Hindlimb muscle (tissue), 1 donor: ENCODE measurements at places on chromosomes 2 and 18.

DNA sequence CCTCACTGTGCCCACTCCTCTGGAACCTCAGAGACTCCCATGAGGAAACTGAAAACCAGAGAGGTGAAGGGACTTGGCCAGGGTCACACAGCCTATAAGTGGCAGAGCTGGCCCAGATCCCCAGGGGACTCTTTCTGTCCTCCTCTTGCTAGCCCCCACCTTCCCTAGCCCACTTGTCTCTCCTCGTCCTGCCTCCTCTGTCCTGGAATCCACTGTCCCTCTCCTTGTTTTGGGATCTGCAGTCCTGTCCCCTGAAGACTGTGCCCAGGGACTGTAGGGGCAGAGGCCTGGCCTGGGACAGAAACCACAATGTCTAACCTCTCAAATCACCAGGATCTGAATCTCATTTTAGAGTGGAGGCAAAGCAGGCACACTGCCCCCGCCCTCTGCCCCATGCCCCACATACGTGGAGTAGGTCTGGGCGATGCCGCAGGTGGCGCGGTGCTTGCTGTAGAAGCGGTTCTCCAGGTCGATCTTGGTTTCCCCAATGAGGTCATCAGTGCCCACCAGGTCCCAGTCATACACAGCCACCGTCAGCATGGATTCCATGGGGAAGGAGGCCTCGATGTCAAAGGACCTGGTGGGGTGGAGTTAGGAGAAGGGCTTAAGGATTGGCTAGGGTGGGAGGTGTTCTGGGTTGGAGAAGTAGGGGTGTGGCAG, 12.5 kb downstream of the OTOF start:
- no peak for DNase-seq

DNA sequence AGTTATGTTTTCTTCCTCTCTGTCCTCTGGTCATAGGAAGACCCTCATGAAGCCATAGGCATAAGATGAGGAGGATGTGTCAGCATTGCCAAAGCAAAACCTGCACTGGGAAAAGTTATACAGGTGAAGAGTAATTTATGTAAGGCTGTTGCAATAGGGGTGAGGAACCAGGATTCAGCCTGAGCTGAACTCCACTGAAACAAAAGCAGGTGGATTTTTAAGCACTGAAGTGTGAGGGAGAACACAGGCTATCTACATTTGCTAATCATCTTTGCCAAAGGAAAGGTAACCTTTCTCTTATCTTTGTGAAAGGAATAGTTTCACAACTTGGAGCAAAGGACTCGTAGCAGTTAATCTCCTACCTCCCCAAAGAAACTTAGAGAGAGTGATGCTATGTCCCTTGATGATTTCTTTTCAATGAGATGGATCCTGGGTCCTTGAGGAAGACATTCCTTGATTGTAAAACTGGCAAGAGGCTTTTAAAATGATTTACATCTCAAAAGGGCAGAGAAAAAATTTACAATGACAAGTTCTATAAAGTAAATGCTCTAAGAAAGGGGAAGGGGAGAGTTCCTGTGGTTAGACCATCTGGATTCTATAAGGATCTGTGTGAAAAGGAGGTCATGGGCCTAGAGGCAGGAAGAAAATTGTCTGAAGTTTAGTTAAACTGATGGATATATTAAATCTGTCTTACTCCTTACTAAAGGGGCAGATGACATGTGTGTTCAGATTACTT, 385.4 kb upstream of the CDH7 start:
- no peak for DNase-seq

DNA sequence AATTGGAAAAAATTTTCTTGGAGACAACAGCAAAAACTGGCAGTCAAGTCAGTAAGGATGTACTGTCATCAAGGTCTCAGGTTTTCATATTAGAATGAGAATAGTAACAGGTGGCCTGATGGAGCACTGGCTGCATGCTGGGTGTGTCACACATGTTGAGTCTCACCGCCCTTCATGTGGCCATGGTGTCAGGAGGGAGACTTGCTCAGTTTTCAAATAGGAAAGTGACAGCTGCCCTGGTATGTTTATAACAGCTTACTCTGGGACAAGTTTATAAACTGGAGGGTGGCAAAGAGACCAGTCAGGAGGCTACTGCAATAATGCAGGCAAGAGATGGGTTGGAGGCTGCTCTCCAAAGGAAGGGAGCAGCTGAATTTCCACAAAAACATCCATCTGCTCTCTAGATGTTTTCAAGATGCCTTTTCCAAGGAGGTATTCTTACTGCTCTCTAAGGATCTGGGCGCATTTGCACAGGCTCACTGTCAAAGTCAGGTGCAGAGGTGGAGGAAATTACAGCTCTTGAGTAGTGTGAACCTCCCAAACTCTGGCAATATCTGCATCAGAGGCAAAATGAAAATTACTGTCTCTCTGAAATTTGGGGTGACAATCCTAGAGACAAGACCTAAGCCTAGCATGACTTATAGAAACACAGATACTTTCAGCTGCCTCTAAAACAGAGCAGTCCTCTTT, 321.9 kb upstream of the RAB12 start:
- DNase-seq: no peak

DNA sequence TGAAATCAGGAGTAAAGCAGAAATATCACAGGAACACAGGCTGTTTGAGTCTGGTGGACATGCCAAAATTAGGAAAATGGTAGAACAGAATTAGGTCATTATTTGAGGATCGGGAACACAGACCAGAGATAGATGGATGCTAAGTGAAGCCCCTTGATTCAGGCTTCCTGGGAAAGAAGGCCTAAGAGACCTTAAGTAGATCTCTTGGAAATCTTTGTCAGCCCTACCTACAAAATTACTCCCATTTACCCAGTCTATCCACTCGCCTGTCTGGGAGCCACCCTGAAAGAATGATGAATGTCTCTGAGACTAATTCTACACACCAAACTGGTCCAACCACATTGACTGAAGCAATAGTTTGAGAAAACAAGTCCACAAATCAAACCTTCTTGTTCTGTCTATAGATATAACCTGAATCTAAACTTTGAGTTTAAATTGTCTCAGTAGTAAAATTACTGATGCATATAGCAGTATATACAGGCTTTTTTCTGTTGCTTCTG, 36.6 kb upstream of the TANK start:
- no peak for DNase-seq

DNA sequence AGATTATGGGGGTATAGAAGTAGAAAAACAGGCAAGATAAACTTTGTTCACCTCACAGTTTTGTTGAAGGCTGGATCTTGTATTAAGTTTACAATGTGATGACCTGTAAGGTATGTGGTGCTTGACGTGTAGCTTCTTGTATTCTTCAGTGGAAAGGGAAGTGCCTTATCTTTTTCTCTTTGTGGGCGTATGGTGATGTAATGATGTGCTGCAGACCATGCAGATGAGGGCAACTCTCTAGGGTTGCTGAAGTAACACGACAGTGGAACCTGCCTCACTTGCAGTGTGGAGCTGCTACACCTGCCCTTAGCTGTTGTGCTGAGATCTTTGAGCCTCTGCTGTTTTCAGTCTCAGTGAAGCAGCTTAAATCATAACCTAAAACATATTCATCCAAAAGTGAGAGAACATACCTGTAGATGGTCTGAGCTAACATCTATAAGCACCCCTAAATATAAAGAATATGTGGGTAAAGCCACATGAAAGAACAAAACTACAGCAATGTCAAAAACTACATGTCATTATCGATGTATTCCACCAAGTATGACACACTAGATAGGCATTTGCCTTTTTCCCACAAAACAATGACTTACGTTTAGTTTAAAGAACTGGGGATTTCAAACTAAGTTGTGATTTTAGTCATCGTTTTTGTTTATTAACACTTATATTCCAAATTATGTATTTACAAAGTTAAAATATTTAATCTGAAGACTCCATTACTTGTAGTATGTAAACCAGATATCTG, 1144.1 kb downstream of the CNTNAP5 start:
- no peak for DNase-seq

DNA sequence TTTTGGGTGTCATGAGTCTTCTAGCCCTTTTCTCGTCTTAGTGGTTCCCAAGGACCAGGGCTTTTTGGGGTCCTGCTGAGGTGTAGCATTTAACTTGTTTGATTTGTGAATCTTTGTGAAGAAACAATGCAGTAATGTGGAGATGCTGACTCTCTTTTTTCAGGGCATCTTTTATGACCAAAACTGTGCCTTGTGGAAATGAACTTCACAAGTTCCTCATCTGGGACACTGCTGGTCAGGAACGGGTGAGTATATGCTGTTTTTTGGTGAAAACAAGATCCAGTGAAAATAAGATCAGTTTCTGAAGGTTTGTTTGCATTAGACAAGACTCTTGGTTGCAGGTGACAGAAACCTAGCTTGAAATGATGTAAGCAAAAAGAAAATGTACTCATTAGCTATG, 83.9 kb downstream of the RAB31 start:
- DNase-seq: no peak

DNA sequence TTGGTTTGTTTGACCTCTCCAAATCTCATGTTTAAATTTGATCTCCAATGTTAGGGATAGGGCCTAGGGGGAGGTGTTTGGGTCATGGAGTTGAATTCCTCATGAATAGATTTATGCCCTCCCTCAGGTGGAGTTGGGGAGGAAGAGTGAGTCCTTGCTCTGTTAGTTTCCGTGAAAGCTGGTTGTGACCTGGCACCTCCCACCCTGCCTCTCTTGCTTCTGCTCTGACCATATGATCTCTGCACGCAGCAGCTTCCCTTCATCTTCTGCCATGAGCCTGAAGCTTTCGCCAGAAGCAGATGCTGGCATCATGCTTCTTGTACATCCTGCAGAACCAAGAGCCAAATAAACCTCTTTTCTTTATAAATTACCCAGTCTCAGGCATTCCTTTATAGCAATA, 231.6 kb upstream of the ERBB4 start:
- DNase-seq: no peak

DNA sequence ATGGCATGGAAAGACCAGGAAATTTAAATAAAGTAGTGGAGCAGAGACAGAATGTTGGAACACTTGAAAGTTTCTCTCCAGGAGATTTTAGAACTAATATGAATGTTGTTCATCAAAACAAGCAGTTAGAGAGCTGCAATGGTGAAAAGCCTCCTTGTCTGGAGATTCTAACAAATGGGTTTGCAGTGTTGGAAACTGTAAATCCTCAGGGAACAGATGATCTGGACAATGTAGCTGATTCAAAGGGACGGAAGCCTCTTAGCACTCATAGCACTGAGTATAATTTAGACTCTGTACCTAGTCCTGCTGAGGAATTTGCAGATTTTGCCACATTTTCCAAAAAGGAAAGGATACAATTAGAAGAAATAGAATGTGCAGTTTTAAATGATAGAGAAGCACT, 27.7 kb downstream of the AFTPH start:
- no peak for DNase-seq

DNA sequence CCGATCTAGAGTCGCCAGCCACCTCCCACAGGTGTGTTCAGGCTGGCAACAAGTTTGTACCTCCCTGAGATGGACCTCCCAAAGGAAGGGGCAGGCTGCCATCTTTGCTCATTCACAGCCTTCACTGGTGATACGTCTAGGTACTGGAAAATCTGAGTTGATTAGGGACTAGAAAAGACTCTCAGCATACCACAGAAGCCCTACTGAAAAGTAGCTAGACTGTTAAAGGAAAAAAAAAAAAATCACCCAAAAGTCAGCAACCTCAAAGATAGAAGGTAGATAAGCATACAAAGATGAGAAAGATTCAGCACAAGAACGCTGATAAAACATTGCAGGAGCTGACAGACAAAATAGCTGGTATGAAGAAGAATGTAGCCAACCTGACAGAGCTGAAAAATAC, 128.6 kb upstream of the WDR75 start:
- no peak for DNase-seq

DNA sequence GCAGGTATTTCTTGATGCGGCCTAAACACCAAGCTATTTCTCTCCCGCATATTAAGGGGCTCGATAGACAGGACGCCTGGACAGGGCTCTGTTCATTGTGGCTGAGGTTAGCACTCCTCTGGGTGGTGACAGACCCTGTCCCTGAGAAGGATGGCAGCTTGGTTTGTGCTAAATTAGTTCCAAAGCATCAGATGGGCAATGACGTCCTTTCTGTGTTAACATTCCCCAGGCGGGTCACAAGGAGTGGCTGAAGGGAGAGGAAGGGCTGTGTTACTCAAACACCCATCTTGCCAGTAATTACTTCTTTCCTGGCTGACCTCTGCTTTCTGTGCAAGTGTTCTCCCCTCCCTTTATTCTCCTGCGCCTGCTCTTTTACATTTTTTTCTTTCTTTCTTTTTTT, 75.0 kb downstream of the TMEM247 start:
- no peak for DNase-seq

GRCh38 chr18:31946305-31947046, 3.5 kb upstream of the TRAPPC8 start:
- no peak for DNase-seq

DNA sequence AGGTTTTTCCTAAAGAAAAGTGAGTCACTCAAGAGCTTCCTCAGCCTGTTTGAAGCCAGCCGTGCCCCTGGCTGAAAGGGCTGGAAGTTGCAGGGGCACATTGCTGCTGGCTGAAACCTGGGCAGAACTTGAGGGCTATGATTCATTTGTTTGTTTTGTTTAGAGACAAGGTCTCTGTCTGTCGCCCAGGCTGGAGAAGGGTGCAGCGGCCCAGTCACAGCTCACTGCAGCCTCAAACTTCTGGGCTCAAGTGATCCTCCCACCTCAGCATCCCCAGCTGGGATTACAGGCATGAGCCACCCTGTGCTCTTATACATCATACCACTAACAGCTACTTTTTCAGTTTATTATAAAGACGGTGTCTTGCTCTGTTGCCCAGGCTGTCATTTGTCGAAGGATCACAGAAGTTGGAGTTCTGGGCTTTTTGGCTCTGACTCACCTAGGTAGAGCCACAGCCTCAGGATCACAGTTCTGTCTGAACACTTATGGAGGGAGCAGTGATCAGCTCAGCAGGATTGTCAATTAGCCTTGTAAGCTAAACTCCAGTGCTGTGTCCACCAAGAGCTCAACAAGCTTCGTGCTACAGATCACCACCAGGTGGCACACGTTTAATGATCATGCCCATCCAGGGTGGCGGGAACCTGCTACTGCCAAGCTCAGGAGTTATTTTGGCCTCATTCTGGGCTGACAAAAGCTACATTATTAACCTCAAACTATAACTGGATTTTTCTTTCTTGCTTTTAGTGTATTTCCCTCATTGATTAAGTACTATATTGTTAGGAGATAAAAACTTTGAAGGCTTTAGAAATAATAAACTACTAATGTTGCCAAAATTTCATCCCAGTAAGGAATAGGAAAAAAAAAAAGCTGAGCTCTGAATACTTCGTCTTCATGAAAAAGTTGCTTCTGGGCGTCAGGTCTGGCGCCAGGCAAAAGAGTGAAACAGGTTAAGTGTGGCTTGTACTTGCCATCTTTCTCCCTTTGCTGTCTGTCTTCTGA, 57.9 kb downstream of the ARHGEF33 start:
- peak; percentile 52 for DNase-seq

GRCh38 chr18:70461323-70462077, 172.7 kb downstream of the SOCS6 start:
- no peak for DNase-seq

DNA sequence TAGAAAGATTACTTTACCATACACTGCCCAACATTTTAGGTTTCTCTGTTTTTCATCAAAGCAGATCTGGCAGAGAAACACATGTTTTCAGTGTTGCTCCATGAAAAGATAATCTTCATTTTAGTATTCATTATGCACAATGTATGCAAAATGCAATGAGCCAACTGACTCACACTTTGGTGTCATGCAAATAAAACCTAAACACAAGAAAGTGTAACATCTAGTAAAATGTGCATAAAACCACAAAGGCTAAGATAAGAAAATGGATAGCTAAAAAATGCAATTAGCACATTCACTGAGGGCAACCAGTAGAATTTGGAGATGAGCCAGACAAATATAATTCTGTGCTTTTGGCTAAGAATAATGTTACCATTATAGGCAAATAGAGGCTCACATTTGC, 203.5 kb upstream of the UBE2E3 start:
- DNase-seq: no peak

- no peak for DNase-seq
Measured at GRCh38 chr2:43273529-43273928, 47.1 kb upstream of the ZFP36L2 start.
